ENCODE measurements at places on chromosomes 6 and 20. TPM values are rescaled to one million over a fixed set of nuclear protein-coding genes. Genes with fewer than 3 reads are reported as not detected.

- no peak for DNase-seq
These were observed 734 bp downstream of the FAM110A start for GRCh38 chr20:834151-834746.

DNA sequence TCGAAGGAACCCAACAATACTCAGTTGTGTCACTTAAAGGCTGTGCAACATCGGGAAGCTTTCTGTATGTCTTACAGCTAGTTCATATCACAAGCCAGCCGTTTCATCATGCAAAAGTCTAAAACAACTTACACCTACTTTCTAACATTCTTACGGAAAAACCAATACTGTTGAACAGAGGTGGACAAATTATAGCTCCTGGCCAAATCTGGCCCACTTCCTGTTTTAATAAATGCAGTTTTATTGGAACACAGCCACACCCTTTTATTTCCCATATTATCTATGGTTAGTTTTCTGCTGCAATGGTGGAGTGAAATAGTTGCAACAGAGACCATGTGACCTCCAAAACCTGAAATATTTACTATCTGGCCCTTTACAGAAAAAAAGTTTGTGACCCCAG is 46.6 kb downstream of the MYB start:
- DNase-seq, result no peak

GRCh38 chr20:23086931-23087411 is 847 bp upstream of the CD93 start:
- peak; percentile 86 for DNase-seq

The C20orf202 gene
- polyA plus RNA-seq, result 0.88 TPM

The SAPCD1 gene
- polyA plus RNA-seq, result not detected
